Kidney (tissue), 22 donors: ENCODE measurements at places on chromosomes 1 and 21.

GRCh38 chr1:172781513-172782140, 122.7 kb downstream of the FASLG start:
- no peak for DNase-seq

- no peak for DNase-seq
Observed at GRCh38 chr21:17793246-17794123, 25.7 kb downstream of the C21orf91 start.

GRCh38 chr1:56092684-56093570, 486.4 kb downstream of the PLPP3 start:
- no peak for DNase-seq

DNA sequence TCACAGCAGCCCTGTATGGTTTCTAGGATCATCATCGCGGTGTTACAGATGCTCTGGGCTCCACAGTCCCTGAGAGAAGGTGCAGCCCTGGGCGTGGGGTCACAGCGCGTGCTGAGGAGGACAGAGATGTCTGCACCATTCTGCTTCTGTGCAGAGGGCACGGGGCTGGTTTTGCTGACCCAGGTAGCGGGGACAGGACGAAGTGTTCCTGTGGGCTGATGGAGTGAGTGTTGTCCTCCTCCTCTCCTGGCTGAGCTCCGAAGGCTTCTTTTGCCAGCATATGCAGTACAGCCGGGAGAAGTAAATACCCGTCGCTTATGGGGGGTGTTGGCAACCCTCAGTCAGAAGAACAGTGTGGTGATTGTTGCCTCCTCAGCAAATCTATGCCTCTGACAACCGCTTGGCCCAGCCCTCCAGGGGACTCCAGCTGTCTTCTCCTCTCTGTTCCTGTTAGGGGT, 101.5 kb downstream of the DDX20 start:
- no peak for DNase-seq

GRCh38 chr1:247089616-247090375, 11.2 kb upstream of the ZNF670 start:
- DNase-seq: no peak

DNA sequence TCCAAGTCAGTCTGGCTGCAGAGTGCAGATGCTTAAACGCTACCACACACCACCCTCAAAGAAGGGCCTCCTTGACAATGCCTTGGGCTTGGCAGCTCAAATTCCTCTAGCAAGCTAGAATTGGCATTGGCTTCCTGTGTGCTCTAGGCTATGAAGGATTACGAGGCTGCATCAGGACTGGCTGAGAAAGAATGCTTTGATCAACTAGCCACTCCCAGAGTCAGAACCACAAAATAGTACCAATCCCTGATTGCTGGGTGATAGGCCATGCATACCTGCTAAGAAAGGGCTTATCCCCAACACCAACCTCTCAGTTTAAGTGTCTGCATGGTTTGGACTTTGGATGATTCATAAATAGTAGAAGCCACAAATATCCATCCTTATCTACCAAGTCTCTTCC, 504.9 kb downstream of the OMA1 start:
- DNase-seq: no peak

GRCh38 chr1:204988196-204988595, 54.8 kb upstream of the CNTN2 start:
- no peak for DNase-seq

DNA sequence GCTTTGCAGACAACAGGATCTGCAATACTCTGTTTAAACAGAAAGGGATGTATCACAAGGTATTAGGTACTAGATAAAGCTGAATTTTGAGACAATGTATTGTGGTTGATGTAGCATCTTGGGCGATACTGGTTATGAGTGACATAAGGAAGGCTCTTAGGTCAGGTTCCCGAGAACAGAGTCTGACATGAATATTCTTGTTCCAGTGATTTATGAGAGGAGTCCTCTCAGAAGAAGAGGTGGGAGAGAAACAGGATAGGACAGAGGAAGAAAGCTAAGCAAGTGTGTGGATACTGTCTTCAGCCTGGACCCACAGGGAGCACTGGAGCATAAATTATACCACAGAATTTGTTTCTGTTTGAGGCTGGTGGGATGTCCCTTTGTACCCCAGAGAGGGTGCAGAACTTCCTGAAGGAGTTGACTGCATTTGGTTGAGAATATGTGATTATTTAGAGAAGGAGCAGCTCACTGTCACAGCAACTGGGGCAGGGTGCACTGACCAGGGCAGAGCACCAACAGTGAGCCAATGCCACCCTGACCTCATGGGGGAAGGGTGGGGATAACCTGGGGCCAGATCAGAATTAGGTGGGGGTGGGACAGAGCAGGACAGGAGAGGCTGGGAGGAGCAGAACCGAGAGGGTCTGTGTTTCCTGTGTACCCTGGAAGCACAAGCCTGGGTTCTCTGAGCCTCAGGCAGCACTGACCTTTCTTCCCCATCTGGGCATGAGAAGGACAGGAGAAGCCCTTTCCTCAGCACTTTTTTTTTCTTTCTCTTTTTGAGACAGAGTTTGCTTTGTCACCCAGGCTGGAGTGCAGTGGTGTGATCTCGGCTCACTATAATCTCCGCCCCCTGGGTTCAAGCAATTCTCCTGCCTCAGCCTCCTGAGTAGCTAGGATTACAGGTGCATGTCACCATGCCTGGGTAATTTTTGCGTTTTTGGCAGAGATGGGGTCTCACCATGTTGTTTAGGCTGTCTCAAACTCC, 36.3 kb upstream of the SLC6A9 start:
- DNase-seq: no peak

GRCh38 chr1:111723091-111723806, 15.9 kb downstream of the INKA2 start:
- no peak for DNase-seq

- no peak for DNase-seq
Observed at GRCh38 chr1:12387641-12388040, 157.8 kb downstream of the VPS13D start.

DNA sequence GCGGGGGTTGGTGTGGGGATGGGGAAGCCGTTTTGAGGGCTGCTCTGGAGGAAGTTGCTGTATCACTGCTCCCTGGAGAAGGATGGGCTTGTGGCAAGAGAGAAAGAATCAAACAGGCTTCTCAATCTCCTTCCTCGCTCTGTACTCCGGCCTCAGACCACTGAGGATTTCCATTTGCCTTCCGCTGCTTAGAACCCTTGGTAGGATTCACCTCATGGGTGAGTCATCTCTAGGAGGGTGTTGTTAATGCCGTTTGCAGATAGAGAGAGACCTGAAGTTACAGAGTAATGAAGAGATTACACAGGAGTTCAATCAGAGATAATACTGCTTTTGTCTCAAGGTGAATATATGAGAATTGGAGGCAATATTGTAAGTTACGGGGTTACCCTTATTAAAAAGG, 15.3 kb downstream of the SLC35F3 start:
- DNase-seq: no peak

DNA sequence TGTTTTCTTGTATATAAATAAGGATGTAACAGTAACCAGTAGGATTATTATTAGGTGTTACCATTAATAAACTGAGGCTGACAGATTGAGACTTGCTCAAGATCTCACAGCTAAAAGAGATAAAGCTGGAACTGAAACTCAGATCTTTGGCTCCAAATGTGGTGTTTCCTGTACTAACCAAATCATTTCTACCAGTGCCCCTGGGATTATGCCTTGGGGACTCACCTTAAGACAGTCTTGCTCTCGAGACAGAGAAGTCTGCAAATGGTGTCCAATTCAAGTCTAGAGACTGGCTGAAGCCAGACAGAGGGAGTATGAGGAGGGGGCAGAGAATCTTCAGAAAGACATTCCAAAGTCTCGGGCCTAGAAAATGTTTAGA, 593 bp upstream of the CD53 start:
- no peak for DNase-seq

DNA sequence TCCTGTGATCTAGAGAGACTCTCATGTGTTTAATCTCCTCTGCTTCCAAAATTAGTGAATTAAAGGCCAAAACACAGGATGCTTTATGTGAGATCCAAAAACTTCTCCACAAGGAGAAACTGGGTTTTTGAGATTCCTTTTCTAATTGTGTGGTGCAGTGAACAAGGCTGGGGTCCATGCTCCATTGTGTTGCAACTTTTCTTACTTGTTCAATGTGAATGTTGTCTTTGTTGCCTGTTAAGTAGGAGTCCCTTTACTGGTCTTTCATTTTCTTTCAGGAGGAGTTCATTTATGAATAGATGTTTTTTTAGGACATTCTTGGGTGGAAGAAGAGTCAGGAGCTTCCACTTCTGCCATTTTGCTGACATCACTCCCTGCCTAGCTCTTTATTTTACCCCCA, 40.6 kb upstream of the CFHR3 start:
- DNase-seq: no peak

DNA sequence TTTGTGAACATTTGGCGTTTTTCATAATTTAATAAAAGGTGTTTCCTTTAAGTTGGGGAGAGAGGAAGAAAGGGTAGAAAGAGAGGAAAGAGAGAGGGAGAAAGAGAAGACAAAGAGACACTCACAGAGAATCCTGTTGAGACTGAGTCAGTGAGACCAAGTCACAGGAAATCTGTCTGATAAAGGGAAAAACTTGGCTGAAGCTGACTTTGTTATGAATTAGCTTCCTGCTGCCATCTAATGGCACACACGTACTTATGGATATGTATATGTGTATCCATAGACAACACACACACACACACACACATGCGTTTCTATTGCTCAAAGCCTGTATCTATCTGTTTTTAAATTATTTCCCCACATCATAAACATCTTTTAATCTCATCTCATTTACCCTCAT, 42.5 kb upstream of the DISC1 start:
- no peak for DNase-seq

DNA sequence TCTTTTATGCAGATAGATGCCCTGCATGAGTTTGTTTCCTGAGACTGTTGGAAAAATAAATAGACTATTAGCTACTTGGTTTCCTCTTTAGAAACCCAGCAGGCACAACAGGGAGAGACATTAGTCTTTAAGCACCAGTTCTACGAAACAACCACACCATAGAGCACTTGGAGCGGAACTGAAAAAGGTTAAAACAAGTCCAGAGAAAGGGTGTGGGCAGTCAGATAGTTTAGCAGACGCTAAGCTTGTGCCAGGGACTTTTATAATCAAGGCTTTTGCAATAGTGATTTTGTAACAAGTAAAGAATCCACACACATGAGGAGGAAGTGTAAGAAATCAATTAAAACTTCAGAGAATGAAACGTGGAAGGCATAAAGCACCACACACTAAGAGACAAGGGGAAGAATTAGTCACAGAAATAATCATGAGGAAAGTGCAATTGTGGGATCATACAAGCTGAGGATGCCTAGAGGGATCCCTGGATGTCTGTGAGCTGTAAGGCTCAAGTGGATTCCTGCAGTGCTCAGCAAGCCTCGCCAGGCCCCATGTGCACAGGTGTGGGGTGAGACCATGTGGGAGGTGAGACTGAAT, 37.8 kb upstream of the TLR5 start:
- no peak for DNase-seq

DNA sequence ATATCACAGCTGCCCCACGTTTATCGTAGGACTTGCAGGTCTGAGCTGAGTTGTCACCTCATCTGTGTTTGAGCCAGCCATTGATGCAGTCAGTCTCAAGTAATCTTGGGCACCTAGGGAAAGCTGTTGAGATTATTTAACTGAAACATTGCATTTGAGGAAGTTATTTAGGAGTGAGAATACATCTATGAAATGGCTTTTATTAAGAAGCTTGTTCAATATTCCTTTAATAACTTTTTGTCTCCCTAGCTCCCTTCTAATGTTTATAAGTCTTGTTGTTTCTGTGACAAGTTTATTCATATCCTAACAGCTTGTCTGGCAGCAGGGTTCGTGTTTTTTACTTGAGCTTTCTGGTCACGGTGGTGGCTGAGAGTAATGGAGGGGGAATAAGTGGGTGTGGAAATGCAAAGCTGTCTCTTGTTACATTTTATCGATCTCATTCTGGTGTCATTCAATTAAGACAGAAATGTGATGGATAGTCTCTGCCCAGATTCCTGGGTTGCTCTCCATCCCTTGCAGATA, 555.9 kb downstream of the USP25 start:
- no peak for DNase-seq

GRCh38 chr1:61370913-61371279, 288.5 kb downstream of the NFIA start:
- DNase-seq: no peak

DNA sequence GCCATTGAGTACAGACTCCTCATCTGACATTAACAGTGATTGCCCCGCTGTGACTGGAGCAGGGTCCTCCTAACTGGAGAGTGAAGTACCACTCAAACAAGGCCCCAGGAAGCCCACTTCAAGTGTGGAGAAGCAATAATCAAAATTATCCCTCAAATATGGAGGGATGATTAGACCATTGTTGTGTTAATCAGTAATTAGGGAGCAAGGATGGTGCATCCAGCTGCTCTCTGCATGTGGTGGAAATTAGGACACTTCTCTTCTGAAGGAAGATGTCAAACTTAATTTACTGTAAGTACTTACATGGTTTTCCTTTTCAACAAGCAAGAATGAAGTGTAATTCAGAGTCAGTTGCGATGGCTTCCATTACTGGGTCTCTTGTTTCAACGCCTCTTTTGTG, 3.4 kb upstream of the ZP4 start:
- no peak for DNase-seq

GRCh38 chr1:40239626-40240025, 8.1 kb upstream of the TMCO2 start:
- no peak for DNase-seq

DNA sequence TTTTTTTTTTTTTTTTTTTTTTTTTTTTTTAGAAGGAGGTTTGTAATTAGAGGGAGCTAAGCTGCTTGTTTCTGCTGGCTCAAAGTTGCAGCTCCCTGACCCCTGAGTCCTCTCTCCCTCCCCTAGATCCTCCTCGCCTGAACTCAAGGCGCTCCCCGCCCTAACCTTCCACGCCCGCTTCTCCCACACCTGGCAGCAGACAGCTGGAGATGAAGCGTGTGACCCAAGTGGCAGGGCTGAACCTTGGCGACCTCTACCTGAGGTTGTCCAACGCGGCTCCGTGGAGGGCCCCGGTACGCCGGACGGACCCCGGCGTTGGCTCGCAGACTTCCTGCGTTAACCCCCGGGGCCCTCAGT, 795 bp downstream of the NGF start:
- peak; percentile 59 for DNase-seq

- no peak for DNase-seq
Observed at GRCh38 chr21:27683292-27683691, 716.4 kb upstream of the ADAMTS5 start.
